ENCODE measurements at places on chromosomes 4 and X.

DNA sequence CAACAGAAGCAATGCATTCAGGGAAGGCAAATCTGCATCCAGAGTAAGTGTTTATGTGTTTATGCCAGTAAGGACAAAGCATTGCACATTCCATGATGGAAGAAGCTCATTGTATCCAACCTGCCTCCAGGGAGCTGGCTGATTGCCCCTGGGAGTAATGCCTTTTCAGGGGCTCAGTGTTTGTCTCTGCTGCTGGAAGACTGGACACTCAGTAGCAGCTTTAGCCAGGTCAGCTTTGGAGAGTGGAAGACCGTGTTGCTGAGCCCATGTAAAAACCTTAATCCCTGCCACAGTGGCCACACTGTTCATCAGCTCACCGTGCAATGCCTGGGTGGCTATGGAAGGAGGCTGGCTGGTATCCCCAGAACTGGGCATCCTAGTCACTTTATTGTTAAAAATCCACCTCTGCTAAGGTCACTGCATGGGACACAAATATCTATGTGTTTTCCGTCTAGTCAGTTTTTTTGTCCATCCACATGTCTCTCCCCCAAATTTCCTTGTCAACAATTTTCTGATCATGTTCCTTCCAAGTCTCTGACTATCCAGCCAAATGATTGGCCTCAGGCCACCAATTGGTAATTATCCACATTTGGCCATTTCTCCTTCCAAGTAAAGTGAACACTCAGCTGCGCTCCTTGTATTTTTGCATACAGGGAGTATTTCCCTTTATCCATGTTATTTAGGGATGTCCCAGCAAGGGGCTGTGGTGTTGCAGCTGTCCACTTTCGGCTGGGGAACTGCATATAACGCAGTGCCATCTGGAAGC, 2044.5 kb upstream of the AGA start:
- no peak for DNase-seq

DNA sequence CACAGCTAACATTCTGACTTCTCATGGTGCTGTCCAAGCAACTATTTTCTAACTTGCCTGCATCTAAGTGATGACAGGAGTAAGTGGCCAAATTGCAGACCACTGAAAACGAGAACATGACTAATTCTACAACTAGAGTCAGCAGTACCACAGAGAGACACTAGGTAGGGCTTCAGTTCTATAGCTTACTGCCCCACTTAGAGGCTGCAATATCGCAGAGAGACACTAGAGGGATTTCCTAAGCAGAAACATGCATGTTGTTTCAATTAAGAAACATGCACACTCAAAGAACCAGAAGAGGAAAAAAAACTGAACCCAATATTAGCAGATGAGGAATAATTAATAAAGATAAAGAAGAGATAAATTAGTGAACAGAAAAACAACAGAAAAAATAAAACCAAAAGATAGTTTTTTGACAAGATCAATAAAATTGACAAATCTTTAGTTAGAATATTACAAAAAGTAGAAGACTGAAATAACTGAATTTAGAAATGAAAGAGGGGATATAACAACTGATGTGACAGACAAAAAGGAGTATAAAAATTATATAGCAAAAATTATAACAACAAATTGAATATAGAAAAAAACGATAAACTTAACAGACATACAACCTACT, 100.8 kb downstream of the SPIN4 start:
- no peak for DNase-seq

DNA sequence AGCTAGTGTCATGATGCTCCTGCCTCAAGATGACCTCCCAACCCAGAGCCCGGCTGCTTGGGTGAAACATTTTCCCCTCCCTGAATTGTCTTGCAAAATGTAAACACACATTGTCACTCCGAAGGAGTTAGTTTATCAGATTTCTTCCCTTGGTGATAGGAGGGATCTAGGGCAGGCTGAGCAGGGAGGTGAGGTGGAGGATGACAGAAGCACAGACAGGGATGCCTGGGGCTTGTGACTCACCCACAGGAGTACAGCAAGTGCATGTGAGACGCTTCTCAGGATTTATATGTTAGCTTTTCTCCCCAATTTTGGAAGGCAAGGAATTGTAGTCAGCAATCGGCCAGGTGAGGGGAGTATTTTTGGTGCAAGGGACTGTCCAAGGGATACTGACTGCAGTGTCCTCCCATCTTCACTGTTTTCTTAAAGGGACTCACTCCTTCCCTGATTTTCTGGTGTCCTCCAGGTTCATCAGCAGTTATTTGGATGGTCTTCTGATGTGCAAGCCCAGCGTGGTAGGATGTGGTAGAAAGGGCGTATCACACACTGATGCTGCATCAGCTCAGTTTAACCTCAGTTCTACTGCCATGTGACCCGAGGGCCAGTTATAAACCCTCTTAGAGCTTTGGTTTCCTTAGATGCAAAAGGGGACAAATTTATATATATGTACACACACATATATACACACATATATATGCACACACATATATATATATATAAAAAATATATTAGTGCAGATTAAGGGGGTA, 46.2 kb upstream of the IGFBP7 start:
- no peak for DNase-seq

DNA sequence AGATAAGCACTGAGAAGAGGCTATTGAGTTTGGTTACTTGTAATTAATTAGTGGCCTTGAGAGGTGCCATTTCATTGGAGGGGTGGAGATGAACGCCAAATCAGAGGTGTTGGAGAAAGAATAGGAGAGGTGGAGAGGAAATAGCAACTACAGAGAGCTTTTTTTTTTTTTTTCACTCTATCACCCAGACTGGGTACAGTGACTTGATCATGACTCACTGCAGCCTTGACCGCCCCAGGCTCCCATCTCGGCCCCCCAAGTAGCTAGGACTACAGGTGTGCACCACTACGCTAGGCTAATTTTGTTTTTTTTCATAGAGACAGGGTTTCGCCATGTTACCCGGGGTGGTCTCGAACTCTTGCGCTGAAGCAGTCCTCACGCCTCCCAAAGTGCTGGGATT, 5.2 kb downstream of the NHS start:
- DNase-seq = no peak

GRCh38 chr4:158787709-158788475, 19.1 kb downstream of the FNIP2 start:
- DNase-seq = no peak
